ENCODE measurements at places on chromosomes 11 and 22.

GRCh38 chr11:134367781-134368180 is 36.0 kb downstream of the GLB1L2 start:
- no peak for DNase-seq

- peak; percentile 53 for DNase-seq
Measured at GRCh38 chr11:65491163-65491465, 7.7 kb upstream of the MALAT1 start.

- DNase-seq, result no peak
Measured at GRCh38 chr22:49134076-49134475, 693.6 kb downstream of the BRD1 start.

GRCh38 chr22:19517171-19517500 is 7.1 kb downstream of the CLDN5 start:
- no peak for DNase-seq

DNA sequence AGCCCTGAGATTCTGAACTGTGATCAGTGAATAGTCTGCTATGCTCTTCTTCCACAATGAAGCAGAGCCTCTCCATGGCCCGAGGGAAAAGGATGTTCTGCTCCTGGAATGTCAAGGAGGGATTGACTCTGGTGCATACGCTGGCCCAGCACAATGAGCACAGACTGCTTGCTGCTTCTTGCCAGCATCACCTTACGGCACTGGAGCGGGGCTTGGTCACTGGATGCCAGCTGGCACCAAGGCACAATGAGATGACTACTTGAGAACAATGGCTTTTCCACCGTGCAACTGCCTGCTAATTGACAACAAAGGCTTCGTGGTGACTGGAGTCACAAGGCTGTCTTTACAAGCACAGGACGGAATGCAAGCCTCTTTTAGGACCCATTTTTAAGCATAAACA is 139.2 kb downstream of the DSCAML1 start:
- no peak for DNase-seq

DNA sequence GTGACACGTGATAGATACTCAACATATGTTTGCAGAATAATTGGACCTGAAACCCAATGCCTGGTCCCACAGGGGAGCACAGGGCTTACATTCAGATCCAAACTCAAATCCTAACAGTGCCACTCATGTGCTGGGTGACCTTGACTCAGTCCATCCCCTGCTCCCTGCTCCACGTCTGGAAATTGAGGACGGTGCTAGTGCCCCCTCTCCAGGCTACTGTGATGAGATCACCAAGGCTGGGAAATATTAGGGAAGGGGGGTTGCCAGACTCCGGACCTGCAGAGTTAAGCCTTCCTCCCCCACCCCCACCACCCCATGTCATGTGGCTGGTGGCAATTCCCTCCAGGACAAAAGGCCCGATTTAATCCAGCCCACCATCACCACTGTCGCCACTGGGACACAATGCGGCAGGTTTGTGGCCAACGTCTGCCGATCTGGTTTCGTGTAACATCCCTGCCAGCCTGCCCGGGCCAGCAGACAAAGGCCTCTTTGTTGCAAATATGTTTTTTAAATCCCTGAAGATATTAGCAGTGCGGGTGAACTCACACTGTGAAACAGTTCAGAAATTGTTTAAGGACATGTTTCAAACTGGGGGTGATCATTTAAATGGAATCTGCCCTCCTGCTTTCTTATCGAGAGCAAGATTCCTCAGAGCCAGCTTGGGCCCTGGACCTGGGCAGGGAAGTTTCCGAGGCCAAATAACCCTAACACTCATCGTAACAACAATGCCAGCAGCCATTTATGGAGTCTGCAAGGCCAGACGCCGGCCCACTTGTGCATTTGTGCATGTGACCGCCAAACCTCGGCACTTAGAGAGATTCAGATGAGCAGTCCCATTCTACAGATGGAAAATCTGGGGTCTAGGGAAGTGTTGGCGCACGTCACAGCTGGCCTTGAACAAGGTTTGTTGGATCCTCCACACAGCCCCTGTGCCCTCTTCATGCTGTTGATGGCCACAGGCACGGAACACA is 19.6 kb upstream of the MN1 start:
- no peak for DNase-seq

DNA sequence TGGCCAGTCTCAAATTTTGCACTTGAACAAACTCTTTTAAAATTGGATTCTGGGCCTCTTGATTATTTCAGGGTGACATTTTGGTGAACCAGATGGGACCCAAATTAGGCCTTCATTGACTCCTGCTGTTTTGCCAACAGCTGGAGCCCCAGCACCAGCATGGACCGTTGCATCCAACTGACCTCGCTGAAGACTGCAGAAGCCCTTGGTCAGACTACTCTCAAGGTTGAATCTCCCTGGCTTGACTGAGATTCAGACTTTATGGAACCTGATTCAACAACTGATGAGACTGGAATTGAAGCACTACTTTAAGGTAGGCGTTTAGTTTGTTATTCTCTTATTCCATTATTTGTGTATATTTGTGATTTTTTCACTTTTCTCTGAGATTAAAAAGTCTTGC is 41.7 kb downstream of the NARS2 start:
- no peak for DNase-seq

DNA sequence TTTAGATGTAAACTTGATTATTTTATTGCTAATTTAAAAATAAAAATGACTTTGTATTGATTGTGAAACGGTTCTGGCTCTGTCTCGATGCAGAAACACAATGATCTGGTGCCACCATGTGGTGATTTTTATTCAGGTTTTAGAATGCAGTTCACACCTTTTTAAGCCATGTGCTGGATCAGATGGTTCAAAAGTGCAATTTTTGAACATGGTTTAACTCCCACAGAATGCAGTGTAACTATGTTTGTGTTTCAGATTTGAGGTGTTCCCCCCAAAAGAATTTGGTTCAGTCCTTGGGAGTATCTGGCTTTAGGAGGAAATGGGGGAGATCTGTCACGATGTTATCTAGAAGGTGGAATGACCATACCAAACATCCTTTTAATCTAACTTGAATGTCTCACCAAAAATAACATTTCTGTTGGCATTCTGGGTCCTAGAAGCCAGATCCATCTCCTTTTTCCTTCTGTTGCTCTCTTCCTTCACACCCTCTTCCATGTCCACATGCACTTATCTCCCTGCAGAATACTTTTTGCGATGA is 7.9 kb downstream of the MRPL16 start:
- DNase-seq, result peak; percentile 82

- no peak for DNase-seq
Measured at GRCh38 chr22:42785706-42786499, 65.2 kb upstream of the A4GALT start.

GRCh38 chr11:79054636-79055035 is 386.2 kb downstream of the TENM4 start:
- no peak for DNase-seq

- no peak for DNase-seq
Measured at GRCh38 chr22:46469711-46470110, 67.7 kb downstream of the CELSR1 start.

- DNase-seq, result no peak
Measured at GRCh38 chr22:22450343-22450839, 58.2 kb downstream of the ZNF280B start.

GRCh38 chr11:104222464-104222863 is 58.5 kb upstream of the PDGFD start:
- no peak for DNase-seq

DNA sequence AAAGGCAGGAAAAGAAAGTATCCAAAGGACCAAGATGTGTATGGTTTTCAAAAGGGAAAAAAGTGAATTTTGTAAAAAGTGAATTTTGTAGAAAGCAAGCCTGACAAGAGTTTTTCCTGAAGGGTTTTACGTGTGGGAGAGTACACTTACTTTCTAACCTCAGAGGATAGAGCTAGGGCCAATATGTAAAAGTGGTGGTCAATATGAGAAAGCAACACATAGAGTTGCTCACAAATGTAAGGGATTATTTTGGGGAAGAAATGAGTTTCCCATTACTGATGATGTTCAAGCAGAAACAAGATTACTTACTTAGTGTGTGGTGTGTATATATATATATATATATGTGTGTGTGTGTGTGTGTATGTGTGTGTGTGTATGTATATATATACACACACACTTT is 162.5 kb downstream of the SWAP70 start:
- no peak for DNase-seq

GRCh38 chr22:39433476-39434242 is 23.2 kb upstream of the MGAT3 start:
- DNase-seq, result no peak

- no peak for DNase-seq
Measured at GRCh38 chr11:11171854-11172253, 181.2 kb downstream of the CSNK2A3 start.

DNA sequence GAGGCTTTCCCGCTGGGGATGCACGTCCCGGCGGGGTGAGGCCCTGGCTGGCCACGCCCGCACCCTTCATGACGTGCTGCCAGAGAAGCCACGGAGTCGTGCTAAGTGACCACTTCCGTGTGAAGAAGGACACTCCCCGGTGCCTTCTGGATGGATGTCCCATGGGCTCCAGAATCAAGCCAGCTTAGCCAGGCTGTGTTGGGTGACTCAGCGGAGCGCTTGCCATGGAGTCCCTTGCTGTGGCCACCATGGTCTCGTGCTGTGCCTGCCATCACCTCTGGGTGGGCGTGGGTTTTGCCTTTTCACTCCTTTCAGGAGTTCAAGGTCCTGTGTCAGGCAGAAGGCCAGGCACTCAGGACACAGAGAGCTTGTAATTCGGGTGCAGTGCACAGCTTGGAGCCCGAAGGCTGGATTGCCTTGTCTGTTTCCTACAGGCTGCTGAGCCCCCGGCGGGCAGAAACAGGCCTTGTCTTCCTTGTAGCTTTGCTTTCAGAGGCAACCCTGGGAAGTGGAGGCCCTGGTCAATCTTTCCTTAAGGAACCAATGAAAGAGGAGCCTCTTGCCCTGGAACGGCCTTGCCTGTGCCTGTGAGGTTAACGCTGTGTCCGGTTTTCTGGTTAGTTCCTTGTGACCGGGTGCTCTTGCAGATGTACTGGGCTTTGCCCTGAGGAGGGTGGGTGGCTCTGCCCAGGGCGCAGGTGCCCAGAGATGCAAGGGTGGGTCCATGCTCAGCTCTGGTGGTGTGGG is 268.6 kb downstream of the TBC1D22A start:
- no peak for DNase-seq

GRCh38 chr22:26439559-26439958 is 10.5 kb downstream of the ASPHD2 start:
- DNase-seq, result no peak

DNA sequence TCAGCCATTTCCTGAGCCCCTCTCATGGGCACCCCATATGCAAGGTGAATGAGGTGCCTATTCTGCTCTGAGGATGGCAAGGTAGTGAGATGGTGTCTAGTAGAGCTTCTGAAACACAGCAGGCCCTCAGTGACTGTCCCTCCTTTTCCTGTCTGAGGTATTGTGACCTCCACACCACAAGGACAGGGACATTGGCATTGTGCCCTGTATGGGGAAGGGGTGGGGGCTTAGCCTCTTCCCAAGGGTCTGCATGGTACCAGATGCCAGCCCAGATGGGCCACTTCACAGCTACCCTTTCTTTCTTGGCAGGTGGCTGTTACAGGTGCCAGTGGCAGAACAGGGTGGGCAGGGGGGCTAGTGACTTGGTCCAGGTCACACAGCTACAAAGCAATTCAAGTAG is 78.8 kb downstream of the CABIN1 start:
- no peak for DNase-seq

DNA sequence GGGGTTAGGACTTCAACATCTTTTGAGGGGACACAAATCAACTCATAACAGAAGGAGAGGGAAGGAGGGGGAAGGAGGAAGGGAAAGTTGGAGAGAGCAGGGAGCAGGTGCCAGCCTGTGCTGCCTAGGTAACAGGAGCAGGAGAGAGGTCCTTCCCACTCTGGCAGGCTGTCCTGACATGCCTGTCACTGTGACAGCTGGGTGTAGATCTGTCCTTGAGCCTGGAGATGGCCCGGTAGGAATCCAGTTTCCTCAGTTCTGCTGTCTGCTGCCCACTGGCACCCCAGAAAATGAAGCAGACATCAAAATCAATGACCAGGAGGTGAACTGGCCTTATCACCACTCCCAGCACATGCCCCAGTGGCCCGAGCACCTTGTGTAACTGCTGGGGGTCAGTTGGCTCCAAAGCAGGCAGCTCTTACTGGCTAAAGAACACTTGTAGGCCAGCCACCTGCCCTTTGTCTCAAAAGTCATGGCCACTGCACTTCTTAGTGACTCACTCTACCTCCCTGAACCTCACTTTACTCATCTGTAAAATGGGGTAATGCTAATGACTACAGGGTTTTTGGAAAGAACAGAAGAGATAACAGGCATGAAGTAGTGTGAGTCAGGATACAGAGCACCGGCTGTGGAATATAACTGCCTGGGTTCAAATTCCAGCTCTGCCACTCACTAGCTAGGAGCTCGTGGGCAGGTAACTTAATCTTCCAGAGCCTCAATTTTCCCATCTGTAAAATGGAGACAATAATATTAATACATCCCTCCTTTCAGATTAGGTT is 8.0 kb upstream of the TSPAN18 start:
- no peak for DNase-seq

GRCh38 chr11:47189100-47189834 is 3.0 kb upstream of the PACSIN3 start:
- no peak for DNase-seq

Data from dermis blood vessel endothelial cell (primary cell).